ENCODE measurements at places on chromosomes 12 and 14.

DNA sequence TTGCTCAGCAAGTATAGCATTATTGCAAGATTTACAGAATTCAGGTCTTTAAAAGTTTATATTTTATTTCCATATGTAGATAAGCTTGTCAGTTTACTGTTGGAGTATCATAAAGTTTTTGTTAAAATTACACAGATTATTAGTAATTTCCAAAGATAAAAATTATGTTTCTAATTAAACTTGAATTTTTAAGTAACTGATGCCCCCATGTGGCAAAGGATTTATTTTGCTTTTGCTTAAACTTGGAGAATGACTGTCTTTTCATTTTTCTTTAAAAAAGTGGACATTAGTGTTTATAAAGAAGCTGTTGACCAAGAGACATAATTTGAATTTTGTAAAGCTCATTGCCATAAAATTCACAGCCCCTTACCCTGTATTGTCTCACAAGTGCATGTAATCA lies 45.8 kb downstream of the ETNK1 start:
- no peak for DNase-seq

- no peak for DNase-seq
Measured at GRCh38 chr12:124790650-124791400, 72.8 kb downstream of the SCARB1 start.

- no peak for DNase-seq
Measured at GRCh38 chr12:64450711-64451486, 1.0 kb upstream of the TBK1 start.

DNA sequence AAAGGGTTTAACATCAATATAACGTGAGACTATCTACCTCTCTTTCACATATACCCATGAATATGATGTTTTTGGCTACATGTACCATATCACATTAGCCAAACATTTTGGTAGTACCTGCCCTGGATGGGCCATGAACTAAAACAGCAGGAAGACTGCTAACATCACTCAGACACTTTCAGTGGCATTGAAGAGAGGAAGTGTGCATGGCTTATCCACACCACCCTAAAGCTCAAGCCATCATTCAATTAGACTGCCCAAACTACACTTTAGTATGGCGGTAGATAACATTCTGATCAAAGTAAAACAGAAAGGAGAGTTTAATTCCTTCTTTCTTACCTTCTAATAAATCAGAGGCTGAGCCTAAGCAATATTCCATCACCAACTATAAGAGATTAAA lies 103.0 kb downstream of the PEBP1 start:
- DNase-seq = no peak

- DNase-seq = no peak
Measured at GRCh38 chr14:20306079-20306423, 300 bp upstream of the TTC5 start.

GRCh38 chr14:104999361-104999760 lies 13.8 kb downstream of the CLBA1 start:
- DNase-seq = no peak

DNA sequence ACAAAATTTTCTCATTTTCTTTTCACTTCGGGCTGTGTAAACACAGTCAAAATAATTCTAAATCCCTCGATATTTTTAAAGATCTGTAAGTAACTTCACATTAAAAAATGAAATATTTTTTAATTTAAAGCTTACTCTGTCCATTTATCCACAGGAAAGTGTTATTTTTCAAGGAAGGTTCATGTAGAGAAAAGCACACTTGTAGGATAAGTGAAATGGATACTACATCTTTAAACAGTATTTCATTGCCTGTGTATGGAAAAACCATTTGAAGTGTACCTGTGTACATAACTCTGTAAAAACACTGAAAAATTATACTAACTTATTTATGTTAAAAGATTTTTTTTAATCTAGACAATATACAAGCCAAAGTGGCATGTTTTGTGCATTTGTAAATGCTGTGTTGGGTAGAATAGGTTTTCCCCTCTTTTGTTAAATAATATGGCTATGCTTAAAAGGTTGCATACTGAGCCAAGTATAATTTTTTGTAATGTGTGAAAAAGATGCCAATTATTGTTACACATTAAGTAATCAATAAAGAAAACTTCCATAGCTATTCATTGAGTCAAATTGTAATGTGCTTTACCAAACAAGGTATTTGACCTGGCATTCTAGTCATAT lies 4.8 kb downstream of the CDKN1B start:
- DNase-seq = no peak

- DNase-seq = no peak
Measured at GRCh38 chr12:80118565-80119324, 19.4 kb downstream of the OTOGL start.

DNA sequence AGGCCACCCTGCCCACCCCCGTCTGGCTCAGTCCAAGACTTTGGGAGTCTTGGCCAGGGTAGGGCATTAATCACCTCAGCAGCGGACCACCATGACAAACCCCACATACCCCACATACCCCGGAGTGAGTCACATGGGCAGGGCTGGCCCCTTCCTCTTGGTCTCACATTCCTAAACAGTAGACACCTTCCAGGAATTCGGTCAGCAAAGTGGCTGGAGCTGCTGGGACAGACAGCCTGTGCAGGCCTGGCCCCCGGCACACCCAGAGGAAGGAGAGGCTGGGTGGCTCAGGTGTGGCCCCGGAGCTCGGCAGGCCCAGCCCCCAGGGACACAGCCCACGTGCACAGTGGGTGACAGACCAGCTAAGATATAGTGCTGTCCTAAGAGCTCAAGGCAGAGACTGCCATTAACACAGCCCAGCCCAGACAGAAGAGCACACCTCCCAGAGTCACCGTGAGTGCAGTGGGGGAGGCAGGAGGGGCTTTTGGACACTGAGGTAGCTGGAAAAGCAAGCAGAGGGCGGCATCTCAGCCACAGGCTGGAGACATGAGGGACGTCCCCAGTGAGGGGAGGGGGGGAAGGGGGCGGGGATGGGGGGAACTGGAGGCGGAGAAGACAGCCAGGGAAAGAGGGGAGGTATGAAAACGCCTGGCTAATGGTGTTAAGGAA lies 24.0 kb downstream of the CCDC85C start:
- no peak for DNase-seq

- DNase-seq = no peak
Measured at GRCh38 chr12:14264316-14264715, 101.2 kb upstream of the ATF7IP start.

DNA sequence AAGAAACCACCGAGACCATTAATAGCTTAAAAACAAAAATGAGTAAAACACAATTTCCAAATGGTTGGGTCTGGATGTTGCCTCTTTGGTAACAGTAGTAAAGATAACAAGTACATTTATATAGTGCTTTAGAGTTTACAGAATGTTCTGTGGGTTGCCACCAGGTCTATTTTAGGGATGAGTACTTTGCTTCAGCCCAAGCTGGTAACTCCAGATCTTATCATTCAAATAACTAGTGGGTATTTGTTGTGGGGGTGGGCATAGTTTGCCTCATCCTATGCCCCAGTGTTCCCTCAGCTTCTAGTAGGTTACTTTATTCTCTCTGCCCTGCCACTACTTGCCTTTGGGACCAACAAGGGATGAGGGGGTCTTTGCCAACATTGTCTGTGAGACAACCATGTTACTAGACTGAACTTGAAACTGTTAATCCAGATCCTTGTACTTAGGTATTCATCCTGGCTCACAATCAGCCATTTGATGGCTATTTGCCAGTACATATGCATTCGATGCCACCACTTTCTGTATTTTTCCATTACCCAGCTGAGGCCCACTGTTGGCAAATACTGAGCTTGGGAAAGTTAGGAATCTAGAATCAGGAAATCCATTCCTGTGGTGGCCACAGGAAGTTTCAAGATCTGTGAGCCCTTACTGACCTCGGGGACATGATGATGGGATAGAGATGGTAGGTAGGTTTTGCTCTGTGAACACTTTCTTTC lies 17.6 kb upstream of the AKAP6 start:
- no peak for DNase-seq

GRCh38 chr12:124507188-124508109 lies 60.0 kb downstream of the NCOR2 start:
- no peak for DNase-seq

DNA sequence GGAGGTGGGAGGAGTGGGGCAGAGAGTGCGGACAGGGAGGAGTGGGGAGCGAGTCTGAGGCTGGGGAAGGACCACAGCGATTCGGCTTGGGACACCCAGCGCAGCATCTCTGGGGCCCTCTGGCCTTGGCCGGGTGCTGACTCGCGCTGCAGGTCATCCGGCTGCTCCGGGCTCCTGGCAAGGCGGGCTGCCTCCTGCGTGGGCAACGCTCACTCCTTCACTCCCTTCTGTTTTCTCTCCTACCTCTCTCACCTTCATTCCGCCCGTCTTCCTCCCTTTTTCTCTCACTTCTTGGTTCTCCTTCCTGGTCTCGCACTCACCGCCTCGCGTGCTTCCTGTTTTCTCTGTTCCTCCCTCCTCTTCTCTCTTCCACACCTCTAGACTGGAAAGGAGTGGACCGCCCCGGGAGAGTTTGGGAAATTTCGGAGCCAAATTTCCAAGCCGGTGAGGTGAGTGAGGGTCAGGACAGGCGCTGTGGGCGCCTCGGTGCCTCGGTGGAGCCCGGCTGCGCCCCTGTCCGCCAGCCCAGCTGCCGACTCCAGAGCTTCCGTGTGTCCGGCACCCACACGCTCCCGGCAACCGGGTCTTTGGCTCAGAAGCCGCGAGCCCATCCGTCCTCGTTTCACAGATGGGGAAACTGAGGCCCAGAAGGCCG lies 86.7 kb downstream of the B4GALNT3 start:
- DNase-seq = no peak

DNA sequence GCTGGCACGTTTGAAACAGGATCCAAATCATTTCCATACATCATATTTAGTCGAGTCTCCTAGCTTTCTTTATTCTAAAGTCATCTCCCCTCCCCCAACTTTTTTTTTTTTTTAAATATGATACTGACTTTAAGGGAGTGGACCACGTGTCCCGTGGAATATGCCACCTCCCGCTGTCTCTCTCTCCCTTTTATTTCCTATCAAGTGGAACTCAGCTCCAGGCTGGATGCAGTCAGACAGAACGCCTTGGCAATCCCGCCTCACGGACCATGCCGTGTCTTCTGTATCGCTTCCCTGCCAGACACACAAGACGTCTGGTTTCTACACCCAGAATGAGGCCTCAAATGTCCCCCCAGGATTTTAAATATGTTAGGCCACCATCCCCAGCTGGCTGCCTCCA lies 21.2 kb downstream of the BCL7A start:
- no peak for DNase-seq

DNA sequence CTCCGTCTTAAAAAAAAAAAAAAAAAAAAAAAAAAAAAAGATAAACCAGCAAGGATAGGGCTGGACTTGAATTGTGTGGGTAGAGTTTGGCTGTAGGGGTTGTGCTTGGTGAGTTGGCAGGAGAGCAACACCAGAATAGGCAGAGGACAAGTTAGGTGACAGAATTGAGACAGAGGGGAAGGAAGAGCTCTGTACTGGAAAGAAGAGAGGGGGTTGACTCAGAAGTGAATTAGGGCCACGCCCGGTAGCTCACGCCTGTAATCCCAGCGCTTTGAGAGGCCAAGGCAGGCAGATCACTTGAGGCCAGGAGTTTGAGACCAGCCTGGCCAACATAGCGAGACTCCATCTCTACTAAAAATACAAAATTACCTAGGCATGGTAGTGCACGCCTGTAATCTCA lies 6.1 kb upstream of the TMEM30B start:
- no peak for DNase-seq

DNA sequence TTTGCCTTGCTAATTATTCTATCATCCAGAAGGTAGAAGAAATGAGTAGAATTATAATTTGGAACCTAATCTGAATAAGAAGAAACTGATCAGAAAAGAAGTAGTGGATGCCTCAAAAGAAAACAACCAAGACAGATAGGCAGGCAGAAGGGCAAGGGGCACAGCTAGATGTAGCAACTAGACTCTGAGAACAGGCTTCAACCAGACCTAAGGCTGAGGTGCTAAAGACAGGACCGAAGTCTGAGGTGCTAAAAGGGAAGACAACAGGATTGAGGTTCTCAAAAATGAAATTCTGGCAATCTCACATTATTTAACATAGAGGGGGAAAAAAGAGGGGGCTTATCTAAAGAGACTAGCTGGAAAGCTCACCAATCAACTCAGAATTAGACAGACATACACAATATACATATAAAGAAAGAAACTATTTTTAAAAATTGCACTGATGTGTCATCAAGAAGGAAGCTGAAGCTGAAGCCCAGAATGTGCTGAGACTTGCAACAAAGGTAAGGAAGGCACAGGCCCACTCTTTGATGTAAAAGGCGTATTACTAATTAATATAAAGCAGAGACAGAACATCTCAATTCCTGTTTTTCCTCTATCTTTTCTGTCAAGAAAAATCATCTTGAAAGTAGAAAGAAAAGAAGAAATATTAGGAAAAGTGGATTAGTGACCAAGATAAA lies 43.8 kb upstream of the CSRNP2 start:
- no peak for DNase-seq

DNA sequence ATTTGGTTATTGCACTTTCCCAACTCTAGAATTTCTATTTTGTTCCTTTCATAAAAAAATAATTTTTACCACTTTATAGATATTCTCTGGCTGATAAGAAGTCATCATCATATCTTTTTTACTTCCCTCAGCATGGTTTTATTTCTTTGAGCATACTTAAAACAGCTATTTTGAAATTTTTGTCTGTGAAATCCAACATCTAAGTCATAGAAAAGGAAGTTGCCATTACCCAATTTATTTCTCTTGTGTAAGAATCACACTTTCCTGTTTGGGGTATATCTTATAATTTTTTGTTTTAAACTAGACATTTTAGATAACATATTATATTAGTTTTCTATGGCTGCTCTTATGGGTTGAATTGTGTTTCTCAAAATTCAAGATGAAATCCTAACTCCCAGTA lies 400.2 kb upstream of the OR4E1 start:
- DNase-seq = no peak

DNA sequence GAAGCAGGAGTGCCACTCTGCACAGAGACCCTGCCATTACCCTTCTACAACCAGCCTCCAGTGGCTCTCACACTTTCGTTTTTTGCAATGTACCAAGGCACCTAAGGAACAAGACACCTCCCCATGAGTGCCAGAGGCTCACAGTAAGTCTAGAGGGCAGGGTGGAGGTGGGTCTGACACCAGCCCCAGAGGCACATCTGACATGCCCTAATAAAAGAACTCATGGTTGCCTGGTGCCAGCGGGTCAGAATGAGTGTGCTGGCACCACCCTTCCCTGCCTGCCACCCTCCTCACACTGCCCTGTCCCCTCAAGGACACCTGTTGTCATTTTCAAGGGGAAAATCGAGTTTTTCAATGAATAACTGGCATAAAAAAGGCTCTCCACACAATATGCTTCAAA lies 161.2 kb downstream of the FOXN3 start:
- DNase-seq = no peak

GRCh38 chr12:21500786-21501257 lies 613 bp downstream of the RECQL start:
- no peak for DNase-seq

GRCh38 chr12:47303207-47303606 lies 223.4 kb upstream of the AMIGO2 start:
- DNase-seq = no peak

GRCh38 chr12:12704593-12705230 lies 8.7 kb upstream of the GPR19 start:
- DNase-seq = no peak

- DNase-seq = no peak
Measured at GRCh38 chr12:107311682-107312081, 218.3 kb upstream of the CRY1 start.

Measured in GM18507 (cell line).